T-cell (primary cell): ENCODE measurements at places on chromosomes 6 and 20. TPM values are rescaled to one million over a fixed set of nuclear protein-coding genes. Genes with fewer than 3 reads are reported as not detected.

Gene ANKRD66
- total RNA-seq, result not detected

Gene AFG1L
- 4.8 TPM for total RNA-seq

Gene C6orf15
- total RNA-seq, result not detected

Gene GPR6
- total RNA-seq, result not detected

DNA sequence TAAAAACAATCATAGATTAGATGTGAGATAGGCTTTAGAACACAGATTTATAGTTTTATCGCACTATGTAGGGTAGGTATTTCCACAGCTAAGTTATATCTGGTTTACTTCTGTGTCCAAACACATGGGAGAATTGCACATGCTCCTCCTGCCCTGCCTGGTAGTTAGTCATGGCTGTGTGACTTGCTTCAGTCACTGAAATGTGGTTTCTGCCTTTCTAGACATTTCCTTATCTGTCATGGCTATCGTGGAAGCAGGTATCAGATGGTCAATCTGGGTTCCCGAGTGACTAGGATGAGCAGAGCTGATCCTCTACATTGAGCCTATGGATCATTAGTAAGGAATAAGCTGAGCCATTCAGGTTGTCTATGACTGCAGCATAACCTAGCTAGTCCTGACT lies 117.8 kb upstream of the GMDS start:
- H3K27me3 ChIP-seq, result no peaks in the 10 kb centered on the region
- no peak overlapping the region for H3K27ac ChIP-seq
- DNase-seq, result no peak
- no peak overlapping the region for H3K4me3 ChIP-seq
- no peaks in the 10 kb centered on the region for H3K4me1 ChIP-seq
- no peaks in the 10 kb centered on the region for H3K36me3 ChIP-seq

- no peaks in the 10 kb centered on the region for H3K4me1 ChIP-seq
- H3K36me3 ChIP-seq, result no peaks in the 10 kb centered on the region
- H3K4me3 ChIP-seq, result no peak overlapping the region
- DNase-seq, result no peak
Measured at GRCh38 chr20:51980277-51980676, 178.0 kb upstream of the SALL4 start.

- DNase-seq, result no peak
- no peak overlapping the region for H3K27ac ChIP-seq
- H3K27me3 ChIP-seq, result peaks cover 7% of the 10 kb centered on the region
- no peaks in the 10 kb centered on the region for H3K36me3 ChIP-seq
Measured at GRCh38 chr6:7426447-7427169, 37.0 kb downstream of the RIOK1 start.
